Keratinocyte (primary cell): ENCODE measurements at places on chromosomes 6 and 20.

DNA sequence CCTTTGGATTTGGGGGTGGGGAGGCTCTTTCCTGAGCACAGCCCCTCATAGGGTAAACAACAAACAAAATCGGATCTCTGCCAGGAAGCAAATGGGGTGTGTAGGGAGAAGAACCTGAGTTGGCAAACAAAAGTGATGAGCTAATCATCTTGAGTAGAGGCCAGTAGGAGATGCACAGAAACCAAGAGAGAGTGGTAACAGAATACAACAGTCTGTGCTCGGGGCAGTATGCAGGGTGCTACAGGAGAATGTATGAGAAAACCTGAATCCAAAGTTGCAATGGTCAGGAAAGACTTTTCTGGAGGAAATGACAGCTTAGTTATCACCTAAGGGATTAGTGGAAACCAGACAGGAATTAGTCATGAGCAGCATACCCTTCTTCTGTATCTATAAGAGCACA is 177.8 kb downstream of the CDKAL1 start:
- H3K4me3 ChIP-seq: no peak overlapping the region
- H3K4me1 ChIP-seq: peaks cover 14% of the 10 kb centered on the region
- H3K27ac ChIP-seq: peak overlapping the region; percentile 25

DNA sequence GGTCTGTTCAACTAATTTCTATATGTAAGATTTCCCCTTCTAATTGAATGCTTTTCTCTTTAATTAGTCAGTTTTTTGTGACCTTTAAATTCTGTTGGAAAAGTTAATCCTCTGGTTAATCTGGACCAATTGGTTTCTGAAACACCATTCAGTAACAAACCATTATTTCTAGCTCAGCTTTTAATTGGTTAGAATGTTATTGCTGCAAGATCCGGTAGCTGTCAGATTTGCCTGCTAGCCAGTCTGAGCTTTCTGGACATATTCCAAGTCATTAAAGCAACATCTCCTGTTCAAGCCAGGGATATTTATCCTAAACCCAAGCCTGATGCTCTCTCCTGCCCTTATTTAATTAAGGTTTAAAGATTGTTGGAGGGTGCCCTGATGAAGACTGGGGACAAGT is 55.1 kb upstream of the FBXL4 start:
- H3K27ac ChIP-seq: no peak overlapping the region
- H3K36me3 ChIP-seq: no peaks in the 10 kb centered on the region
- H3K27me3 ChIP-seq: peaks cover 3% of the 10 kb centered on the region
- no peaks in the 10 kb centered on the region for H3K4me1 ChIP-seq

DNA sequence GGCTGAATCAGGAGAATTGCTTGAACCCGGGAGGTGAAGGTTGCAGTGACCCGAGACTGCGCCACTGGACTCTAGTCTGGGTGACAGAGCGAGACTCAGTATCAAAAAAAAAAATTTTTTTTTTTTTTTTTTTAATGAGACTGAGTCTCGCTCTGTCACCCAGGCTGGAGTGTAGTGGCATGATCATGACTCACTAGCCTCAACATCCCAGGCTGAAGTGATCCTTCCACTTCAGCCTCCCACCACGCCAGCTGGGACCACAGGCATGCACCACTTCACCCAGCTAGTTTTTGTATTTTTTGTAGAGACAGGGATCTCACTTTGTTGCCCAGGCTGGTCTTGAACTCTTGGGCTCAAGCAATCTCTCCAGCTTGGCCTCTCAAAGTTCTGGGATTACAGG is 53.3 kb downstream of the MYO6 start:
- no peaks in the 10 kb centered on the region for H3K4me1 ChIP-seq
- DNase-seq: no peak
- H3K4me3 ChIP-seq: no peak overlapping the region
- no peaks in the 10 kb centered on the region for H3K36me3 ChIP-seq
- H3K27me3 ChIP-seq: no peaks in the 10 kb centered on the region
- H3K27ac ChIP-seq: no peak overlapping the region

DNA sequence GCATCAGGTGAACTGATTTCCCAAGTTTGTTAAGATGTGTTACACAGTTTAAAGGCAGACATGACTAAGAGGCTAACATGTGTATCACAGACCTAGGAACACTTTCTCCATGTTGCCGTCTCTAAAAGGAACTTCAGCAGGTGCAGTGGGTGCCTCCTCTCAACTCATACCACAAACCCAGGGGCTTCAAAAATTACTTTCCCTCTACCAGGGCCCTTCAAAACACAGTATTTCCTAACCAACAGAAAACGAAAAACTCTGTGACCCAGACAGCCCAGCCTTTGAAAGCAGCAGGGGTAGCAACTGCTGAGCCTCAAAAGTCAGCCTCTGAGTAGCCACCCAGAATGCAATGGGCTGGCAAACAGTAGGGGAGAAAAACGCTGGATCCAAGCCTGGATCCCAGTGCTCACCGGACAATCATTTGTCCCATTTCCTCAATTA is 28.5 kb downstream of the B4GALT5 start:
- H3K4me3 ChIP-seq: no peak overlapping the region
- no peak for DNase-seq
- peaks cover 8% of the 10 kb centered on the region for H3K4me1 ChIP-seq
- peaks cover 6% of the 10 kb centered on the region for H3K36me3 ChIP-seq
- no peak overlapping the region for H3K27ac ChIP-seq
- no peaks in the 10 kb centered on the region for H3K27me3 ChIP-seq

DNA sequence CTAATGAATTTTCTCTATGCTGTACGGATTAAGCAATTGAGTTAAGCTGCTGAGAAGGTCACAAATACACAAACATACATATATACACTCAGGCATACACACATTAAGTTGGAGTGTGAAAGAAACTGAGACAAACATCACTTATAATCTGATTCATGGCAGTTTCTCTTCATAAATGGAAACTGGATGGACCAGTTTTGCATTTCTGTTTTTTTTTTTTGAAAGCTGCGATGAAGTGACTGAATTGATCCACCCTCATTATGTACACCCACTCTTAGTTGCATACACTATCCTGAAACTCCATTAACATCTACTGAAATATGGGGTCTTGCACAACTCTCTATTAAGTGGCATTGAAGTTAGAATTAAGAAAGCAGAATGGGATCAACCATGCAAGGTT is 32.9 kb upstream of the TENT5A start:
- H3K4me3 ChIP-seq: no peak overlapping the region
- no peak for DNase-seq
- no peaks in the 10 kb centered on the region for H3K4me1 ChIP-seq
- H3K36me3 ChIP-seq: no peaks in the 10 kb centered on the region
- H3K27me3 ChIP-seq: no peaks in the 10 kb centered on the region

DNA sequence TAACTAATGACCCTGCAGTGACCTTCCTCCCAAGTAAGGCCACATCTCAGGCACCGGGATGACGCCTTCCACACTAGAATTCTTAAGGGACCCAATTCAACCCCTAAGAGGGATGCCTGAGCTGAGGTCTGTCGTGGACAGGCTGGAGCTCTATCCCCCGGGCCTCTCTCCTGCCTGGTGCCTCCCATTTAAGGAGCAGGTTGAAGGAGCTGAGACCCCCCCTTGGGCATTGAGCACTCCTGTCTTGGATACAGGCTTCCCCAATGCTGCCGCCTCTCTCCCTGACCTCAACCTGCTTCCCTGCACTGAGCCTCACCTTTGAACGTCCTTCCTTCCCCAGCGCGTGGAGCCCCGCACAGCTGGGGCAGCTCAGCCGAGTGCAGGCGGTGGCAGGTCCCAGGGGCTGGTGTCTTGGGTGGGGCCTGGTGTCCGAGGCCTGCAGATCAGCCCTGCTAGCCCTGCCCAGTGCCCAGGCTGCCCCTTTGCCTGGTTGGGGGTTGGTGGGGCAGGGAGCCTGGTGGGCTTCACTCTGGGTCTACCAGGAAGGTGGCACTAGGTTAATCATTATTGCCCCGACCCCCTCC is 19.9 kb upstream of the BHLHE23 start:
- H3K4me3 ChIP-seq: no peak overlapping the region
- no peaks in the 10 kb centered on the region for H3K4me1 ChIP-seq
- H3K36me3 ChIP-seq: no peaks in the 10 kb centered on the region
- H3K27ac ChIP-seq: no peak overlapping the region
- DNase-seq: no peak

DNA sequence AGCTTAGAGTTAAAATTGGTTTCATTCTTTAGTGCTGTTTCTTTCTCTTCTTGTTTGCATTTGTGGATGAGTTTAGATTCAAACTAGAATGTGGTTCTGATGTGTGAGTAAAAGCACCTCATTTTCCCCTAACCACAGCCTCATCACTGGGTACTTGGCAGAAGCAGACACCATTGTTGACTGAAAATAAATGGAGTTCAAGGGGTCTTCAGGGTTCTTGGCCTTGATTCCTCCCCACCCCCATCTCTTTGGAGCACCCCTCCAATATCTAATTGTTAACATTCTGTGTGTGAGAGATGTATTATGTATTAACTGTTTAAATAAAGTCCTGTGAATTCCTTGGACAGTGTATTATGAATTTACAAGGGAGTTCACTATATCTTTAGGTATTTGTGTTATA is 59.6 kb downstream of the JARID2 start:
- no peaks in the 10 kb centered on the region for H3K4me1 ChIP-seq
- H3K27me3 ChIP-seq: no peaks in the 10 kb centered on the region

GRCh38 chr6:34908194-34908593 is 19.1 kb downstream of the ANKS1A start:
- H3K27me3 ChIP-seq: no peaks in the 10 kb centered on the region
- H3K4me1 ChIP-seq: peaks cover 11% of the 10 kb centered on the region
- no peak overlapping the region for H3K27ac ChIP-seq
- H3K36me3 ChIP-seq: no peaks in the 10 kb centered on the region

DNA sequence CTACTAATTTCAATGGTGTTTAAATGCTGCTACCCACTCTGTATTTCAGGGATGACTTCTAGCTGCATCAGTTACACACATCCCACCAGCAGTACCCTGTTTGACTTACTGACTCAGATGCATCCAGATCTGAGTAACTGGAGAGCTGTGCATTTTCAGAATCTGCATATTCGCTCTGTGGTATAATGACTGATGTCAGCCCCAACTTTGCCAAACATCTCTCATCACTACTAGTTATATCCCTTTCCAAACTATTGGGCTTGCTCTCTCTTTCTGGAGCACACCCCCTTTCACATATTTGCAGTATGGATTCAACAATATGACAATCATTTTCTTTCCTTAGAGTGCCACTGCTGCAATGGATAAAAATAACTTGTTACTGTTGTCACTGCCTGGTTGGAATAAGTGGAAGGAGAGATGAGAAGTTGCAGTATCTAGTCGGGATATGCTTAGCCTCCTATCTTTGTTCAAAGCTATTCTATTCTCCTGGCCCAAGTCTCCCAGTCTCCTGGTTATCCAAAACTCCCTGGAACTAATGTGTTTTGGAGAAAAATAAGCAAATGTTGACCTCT is 3.3 kb upstream of the RSPO3 start:
- H3K36me3 ChIP-seq: no peaks in the 10 kb centered on the region
- peaks cover 9% of the 10 kb centered on the region for H3K4me1 ChIP-seq
- no peak overlapping the region for H3K27ac ChIP-seq
- no peak for DNase-seq

- no peak overlapping the region for H3K4me3 ChIP-seq
- H3K27ac ChIP-seq: no peak overlapping the region
- no peaks in the 10 kb centered on the region for H3K27me3 ChIP-seq
- H3K36me3 ChIP-seq: peaks cover 8% of the 10 kb centered on the region
- H3K4me1 ChIP-seq: peaks cover 40% of the 10 kb centered on the region
- no peak for DNase-seq
Observed at GRCh38 chr6:158038291-158039177, 56.9 kb downstream of the SYNJ2 start.

GRCh38 chr6:72621291-72622093 is at the start of gene KCNQ5:
TSS of gene KCNQ5 (plus strand) at chr6:72622064.
- no peaks in the 10 kb centered on the region for H3K27me3 ChIP-seq
- DNase-seq: no peak
- H3K27ac ChIP-seq: peak within 1 kb of the TSS; percentile 49
- no peaks in the 10 kb centered on the region for H3K36me3 ChIP-seq
- peak within 1 kb of the TSS; percentile 93 for H3K4me3 ChIP-seq

- no peaks in the 10 kb centered on the region for H3K27me3 ChIP-seq
- no peak overlapping the region for H3K4me3 ChIP-seq
- H3K36me3 ChIP-seq: no peaks in the 10 kb centered on the region
- no peak for DNase-seq
- H3K4me1 ChIP-seq: no peaks in the 10 kb centered on the region
Observed at GRCh38 chr6:70753870-70754380, 86.2 kb downstream of the SMAP1 start.

DNA sequence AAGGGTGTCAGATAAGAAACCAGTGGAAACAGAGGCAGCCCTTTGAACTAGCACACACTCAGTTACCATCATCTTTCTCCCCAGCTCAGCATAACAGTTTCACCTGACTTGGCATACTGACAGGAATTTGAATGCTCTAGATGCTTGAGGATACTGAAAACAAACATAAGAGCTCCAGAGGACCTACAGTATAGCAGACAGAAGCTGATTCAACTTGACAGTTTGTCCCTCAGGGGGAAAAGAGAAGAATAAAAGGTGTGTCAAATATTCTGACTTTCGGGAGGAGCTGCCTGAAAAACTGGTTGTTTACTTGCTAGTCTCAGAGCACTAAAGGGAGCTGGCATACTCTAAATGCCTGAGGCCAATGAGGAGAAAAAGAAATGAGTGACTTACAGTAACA is 35.1 kb downstream of the EYS start:
- no peaks in the 10 kb centered on the region for H3K27me3 ChIP-seq
- no peaks in the 10 kb centered on the region for H3K36me3 ChIP-seq
- no peaks in the 10 kb centered on the region for H3K4me1 ChIP-seq
- DNase-seq: no peak
- H3K27ac ChIP-seq: no peak overlapping the region

GRCh38 chr20:956330-956951 is 40.3 kb upstream of the ANGPT4 start:
- no peak overlapping the region for H3K27ac ChIP-seq
- DNase-seq: peak; percentile 19
- peaks cover 21% of the 10 kb centered on the region for H3K27me3 ChIP-seq
- no peaks in the 10 kb centered on the region for H3K36me3 ChIP-seq
- H3K4me3 ChIP-seq: no peak overlapping the region

DNA sequence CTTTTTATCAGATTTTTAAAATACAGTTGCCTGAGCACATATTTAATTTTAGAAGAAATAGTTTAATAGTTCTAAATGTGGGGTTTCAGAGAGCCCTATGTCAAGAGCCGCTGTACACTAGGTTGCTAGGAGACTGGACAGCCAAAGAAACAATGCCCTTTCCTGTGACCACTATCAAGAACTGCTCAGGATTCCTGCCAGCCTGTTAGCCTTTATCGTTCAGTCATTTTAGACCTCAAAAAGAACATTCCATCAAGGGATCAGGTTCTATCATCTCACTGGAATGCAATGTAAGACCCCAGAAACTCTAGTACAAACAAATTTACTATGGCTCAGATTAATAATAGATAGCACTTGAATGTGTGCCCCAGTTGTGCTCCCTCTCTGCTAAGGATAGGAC is 181.2 kb upstream of the CCN2 start:
- no peak for DNase-seq
- no peaks in the 10 kb centered on the region for H3K27me3 ChIP-seq
- H3K4me1 ChIP-seq: peaks cover 7% of the 10 kb centered on the region
- H3K27ac ChIP-seq: no peak overlapping the region
- H3K4me3 ChIP-seq: no peak overlapping the region
- H3K36me3 ChIP-seq: no peaks in the 10 kb centered on the region

GRCh38 chr6:5204376-5204775 is 56.4 kb downstream of the LYRM4 start:
- H3K36me3 ChIP-seq: peaks cover 2% of the 10 kb centered on the region
- H3K4me3 ChIP-seq: no peak overlapping the region
- H3K27me3 ChIP-seq: no peaks in the 10 kb centered on the region
